Foreskin melanocyte (primary cell): ENCODE measurements at places on chromosomes 11 and 22.

- DNase-seq = no peak
Observed at GRCh38 chr11:41050791-41051190, 408.7 kb downstream of the LRRC4C start.

GRCh38 chr11:77203901-77204753 lies 76.1 kb downstream of the MYO7A start:
- DNase-seq = no peak

DNA sequence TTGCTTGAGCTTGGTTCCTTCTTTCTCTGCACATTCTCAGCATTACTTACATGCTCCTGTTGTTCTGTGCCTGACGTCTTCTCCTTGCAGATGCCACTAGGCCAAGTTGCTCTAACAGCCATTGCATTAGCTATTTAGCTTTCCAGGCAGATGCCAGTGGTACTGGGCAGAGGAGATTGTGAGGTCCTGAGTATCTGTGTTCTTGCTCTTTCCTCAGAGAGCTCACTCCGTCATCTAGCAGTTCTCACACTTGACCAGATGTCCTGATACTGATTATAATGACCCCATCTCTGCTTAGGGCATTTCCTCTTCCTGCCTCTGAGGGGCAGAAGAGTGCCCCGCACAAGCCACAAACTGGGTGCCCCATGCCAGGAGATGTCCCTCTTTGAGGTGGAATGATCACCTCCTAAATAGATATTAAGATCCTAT lies 30.7 kb downstream of the ARHGAP1 start:
- DNase-seq = no peak

- DNase-seq = no peak
Observed at GRCh38 chr11:12167061-12168000, 56.9 kb downstream of the MICAL2 start.

GRCh38 chr22:32469799-32470212 lies 4.8 kb upstream of the FBXO7 start:
- DNase-seq = peak; percentile 45

DNA sequence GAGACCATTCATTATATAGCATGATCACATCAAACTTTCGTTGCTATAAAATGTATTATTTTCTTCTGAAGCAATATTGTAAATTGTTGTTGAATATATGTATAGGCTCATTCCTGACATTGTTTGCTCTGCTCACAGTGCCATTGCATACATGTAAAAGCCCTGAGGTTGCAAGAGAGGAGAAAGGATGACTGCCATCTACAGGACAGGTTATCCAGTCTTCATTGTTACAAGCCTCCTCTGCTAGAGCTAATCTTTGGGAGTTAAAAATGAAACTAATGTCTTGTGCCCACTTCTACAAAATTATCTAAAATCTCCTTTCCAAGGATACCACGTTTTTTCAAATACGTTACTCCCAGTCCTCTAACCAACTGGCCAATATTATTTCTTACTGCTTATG lies 16.4 kb upstream of the OR5AL1 start:
- DNase-seq = no peak

DNA sequence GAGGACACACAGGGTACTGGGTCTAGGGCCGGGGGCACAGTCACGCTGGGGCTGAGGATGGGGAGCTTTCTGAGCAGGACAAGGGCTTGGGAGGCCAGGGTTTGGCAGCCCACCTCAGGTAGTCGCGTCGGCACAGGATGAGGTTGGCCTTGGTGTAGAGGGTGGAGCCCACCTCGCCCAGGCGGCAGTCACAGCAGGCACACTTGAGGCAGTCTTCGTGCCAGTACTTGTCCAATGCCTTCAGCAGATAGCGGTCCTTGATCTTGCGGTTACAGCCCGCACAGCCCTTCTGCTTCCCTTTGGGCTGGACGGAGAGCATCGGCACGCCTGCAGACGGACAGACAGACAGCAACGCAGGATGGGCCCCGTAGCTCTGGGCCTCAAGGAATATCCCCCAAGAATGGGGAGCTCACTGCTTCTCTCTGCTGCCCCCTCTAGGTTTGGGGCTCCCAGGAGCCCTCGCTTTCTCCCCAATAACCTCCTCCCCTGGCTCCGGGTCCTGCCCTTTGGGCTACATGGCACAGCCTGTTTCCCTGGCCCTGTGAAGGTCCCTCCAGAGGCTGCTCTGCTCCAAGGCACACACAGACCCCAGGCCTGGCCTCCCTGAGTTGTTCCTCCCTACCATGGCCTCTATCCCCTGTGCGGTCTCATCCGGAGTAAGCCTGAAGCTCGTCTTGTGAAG lies 33.4 kb downstream of the LMO1 start:
- no peak for DNase-seq

- DNase-seq = no peak
Observed at GRCh38 chr11:10488934-10489691, 34.0 kb downstream of the AMPD3 start.

- DNase-seq = no peak
Observed at GRCh38 chr11:14127679-14128078, 165.2 kb downstream of the SPON1 start.

- no peak for DNase-seq
Observed at GRCh38 chr11:130089674-130090073, 20.0 kb downstream of the APLP2 start.
